ENCODE measurements at places on chromosomes 5 and 9.

DNA sequence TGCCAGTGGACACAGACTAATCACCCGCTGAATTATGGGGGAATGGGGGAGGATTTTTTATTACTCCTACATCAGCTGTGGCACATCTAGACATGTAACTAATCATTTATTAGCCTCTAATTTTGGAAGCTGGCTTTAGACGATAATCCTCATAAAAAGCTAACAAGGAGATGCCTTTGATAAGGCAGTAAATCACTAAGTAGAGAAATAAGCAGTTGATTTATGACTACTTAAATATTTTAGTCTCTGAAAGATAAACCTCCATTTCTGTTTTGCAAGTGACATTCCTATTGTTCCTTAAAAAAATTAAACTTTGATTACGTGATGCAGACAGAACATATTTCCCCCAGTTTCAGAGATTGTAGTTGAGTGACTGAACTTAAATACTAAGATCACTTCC lies 206.4 kb upstream of the CDKN2B start:
- no peak for DNase-seq

- DNase-seq, result no peak
Measured at GRCh38 chr5:55450050-55450765, 84.6 kb downstream of the PLPP1 start.

- DNase-seq, result no peak
Measured at GRCh38 chr5:43063721-43064171, 23.6 kb upstream of the ANXA2R start.

GRCh38 chr5:91189480-91190313 lies 193.4 kb downstream of the ARRDC3 start:
- DNase-seq, result no peak

GRCh38 chr9:87554171-87554910 lies 56.7 kb downstream of the DAPK1 start:
- no peak for DNase-seq

- DNase-seq, result no peak
Measured at GRCh38 chr9:121353241-121354061, 16.6 kb downstream of the STOM start.

- peak; percentile 9 for DNase-seq
Measured at GRCh38 chr9:4923580-4924544, 61.2 kb upstream of the JAK2 start.

DNA sequence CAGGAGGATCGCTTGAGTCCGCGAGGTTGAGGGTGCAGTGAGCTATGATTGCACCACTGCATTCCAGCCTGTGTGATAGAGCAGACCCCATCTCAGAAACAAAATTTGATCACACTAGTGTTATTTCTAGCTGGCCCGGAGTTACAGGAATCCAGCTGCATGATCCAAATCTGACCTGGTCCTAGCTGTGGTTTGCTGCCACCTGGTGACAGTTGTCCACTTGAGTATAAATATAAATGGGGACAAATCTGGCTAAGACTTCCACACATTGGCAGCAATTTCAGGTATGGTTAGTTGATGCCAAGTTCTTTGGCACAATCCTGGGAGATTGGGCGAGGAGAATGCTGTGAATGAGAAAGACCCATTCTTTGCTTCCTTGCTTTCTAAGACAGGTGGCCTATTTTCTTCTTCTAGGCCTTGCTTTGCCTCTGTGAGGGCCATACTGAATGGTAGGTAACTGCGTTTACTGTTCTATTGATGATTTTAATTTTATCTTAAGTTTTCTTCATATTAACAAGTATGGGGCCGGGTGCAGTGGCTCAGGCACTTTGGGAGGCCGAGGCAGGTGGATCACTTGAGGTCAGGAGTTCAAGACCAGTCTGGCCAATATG lies 35.4 kb downstream of the UBE2R2 start:
- DNase-seq, result peak; percentile 48

DNA sequence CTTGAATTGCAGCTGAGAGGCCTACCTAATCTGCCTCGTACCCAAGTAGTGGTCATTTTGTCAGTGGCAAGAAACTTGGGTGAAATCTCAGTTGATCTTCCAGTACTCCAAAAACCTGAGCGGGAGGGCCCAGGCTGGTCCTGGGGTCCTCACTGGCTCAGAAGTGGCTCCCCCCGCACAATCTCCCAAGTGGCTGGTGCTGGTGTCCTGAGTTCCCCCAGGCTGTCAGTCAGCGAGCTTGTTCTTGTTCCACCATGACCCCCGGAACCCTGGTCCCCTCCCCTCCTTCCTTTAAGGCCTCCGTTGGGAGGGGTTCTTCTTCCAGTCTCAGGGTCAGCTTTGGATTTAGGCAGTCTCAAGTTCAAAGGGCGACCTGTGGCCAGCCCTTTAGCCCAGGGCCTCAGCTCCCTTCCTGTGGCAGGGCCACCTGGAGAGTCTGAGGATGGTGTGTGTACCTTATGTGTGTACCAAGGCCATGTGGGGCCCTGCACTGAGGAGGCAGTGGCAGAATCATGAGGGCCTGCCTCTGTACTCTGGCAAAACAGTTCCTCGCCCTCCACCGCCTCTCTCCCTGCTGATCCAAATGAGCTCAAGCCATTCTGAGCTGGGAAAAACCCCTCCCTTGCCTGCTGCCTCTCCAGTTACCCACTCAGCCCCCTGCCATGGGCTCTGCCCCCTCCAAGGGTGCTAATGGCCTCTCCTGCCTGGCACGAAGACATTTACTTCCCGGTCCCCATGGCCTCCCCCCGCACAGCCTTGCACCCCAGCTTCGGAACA lies 4.5 kb upstream of the DBN1 start:
- no peak for DNase-seq

DNA sequence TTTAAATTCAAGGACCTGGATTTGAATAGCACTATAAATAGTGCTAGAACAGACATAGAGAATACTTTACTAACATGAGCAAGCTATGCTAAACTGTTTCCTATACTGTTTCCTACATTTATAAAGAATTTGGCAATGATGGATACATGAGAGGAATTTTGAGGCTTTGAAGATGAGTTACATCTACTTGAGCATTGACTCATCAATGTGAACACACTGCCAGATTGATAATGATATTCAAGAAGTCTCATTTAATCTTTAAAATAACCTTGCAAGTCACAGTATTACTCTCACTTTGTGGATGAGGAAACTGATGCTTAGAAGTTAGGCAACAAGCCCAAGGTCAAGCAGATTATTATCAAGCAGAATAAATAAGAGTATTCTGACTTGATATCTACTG lies 281.9 kb downstream of the DNAH5 start:
- no peak for DNase-seq

- DNase-seq, result no peak
Measured at GRCh38 chr9:84438391-84438790, 97.8 kb upstream of the SLC28A3 start.

DNA sequence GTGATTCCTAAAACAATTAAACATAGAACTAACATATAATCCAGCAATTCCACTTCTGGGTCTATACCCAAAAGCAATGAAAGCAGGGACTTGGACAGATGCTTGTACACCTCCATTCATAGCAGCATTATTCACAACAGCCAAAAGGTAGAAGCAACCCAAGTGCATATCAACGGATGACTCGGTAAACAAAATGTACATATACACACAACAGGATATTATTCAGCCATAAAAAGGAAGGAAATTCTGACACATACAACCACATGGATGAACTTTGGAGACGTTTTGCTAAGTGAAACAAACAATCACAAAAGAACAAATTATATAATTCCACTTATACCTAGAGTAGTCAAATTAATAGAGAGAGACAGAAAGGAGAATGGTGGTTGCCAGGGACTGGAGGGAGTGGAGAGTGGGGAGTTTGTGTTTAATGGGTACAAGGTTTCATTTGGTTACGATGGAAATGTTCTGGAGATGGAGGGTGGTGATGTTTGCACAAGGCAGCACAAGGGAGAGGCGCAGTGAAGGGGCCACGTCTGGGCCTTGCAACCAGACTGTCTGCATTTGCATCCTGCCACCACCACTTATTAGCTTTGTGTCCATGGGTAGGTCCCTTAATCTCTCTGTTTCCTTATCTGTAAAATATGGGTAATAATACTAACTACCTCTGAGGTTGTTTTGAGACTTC lies 36.3 kb upstream of the RLN1 start:
- no peak for DNase-seq

- DNase-seq, result no peak
Measured at GRCh38 chr5:57650360-57651069, 167.9 kb upstream of the ACTBL2 start.

GRCh38 chr9:125438506-125439433 lies 177.1 kb downstream of the GAPVD1 start:
- DNase-seq, result no peak

GRCh38 chr9:97359147-97359546 lies 51.7 kb downstream of the CCDC180 start:
- no peak for DNase-seq

DNA sequence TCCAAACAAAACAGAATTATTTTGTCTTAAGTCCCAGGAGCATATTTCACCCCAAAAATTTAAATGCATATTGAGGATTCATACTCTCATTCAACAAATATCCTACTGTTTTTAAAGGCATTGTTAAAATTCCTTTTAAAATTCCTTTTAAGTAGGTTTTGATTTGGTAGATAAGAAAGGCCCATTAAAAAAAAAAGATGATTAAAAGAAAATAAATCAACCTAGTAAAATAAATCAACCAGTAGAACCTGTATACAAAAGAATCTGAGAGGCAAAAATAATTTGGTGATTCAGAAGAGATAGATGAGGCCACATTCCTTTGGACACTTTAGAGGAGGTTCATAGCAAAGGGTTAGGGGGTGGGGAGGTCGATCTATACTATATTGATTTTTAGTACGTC lies 585.3 kb upstream of the TLE4 start:
- DNase-seq, result no peak

GRCh38 chr5:120479066-120479465 lies 15.0 kb downstream of the PRR16 start:
- DNase-seq, result no peak

DNA sequence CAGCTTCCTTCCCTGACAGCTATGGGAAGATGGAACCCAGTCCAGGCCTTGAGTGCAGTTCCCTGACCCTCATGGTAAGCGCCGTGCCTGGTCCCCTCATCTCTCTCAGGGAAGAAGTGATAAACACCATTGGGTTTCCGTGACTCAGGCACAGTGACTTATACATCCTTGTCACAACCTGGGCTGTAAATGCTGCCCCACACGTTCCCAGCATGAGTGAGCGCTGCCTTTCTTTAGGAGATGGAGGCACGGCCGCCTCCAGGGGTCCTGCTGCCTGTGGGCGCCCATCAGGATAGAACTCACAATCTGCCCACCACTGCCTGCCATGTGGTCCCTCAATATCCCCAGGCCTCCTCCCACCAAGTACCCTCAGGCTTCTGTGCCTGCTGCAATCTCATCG lies 8.3 kb upstream of the NKD2 start:
- no peak for DNase-seq

- DNase-seq, result no peak
Measured at GRCh38 chr9:92468206-92468605, 14.1 kb downstream of the ASPN start.

GRCh38 chr5:123813937-123814624 lies 302.1 kb downstream of the CSNK1G3 start:
- no peak for DNase-seq

GRCh38 chr9:23598994-23599393 lies 227.0 kb downstream of the ELAVL2 start:
- no peak for DNase-seq

DNA sequence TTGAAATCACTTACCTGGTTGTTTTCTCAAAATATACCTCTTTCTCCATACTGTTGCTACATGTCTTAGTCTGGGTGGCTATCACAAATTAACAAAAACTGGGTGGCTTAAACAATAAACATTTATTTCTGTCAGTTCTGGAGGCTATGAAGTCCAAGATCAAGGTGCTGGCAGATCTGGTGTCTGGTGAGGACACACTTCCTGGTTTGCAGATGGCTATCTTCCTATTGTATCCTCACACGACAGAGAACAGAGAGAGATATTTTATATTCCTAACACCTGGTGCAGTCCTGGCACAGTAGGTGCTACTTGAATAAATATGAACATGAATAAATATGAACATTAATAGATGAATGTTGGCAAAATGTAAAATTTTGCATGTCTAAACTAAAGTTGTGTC lies 164.3 kb upstream of the ACOT12 start:
- DNase-seq, result no peak

- no peak for DNase-seq
Measured at GRCh38 chr9:137965177-137965795, 87.7 kb downstream of the CACNA1B start.

DNA sequence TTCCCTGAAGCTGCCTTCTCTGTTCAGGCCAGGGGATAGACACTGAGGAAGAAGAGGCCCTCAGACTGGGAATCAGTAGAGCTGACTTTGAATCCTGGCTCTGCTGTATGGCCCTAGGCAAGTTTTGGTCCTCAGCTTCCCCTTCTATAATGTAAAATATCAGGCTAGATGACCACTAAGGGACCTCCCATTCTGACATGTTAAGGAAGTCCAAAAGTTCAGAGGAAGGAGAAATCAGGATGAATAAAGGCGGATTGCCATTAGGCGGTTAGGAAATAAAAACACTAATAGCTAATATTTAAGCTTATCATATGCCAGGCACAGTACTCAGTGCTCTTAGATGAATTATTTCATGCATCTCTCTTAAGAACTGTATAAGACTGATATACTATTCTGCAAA lies 8.9 kb upstream of the TNIP1 start:
- no peak for DNase-seq

GRCh38 chr5:157252711-157253465 lies 13.0 kb upstream of the CYFIP2 start:
- no peak for DNase-seq

GRCh38 chr5:156951359-156951758 lies 11.7 kb downstream of the TIMD4 start:
- DNase-seq, result no peak

- no peak for DNase-seq
Measured at GRCh38 chr5:148923023-148923422, 96.6 kb downstream of the ADRB2 start.

- DNase-seq, result no peak
Measured at GRCh38 chr5:62431735-62432620, 19.4 kb downstream of the IPO11 start.

GRCh38 chr5:134594336-134594735 lies 38.3 kb downstream of the SAR1B start:
- no peak for DNase-seq

GRCh38 chr5:176609724-176610434 lies at the start of gene GPRIN1:
TSS of gene GPRIN1 (minus strand) at chr5:176610156. CDS start at chr5:176599834, 10,322 bp downstream.
- DNase-seq, result peak; percentile 17

DNA sequence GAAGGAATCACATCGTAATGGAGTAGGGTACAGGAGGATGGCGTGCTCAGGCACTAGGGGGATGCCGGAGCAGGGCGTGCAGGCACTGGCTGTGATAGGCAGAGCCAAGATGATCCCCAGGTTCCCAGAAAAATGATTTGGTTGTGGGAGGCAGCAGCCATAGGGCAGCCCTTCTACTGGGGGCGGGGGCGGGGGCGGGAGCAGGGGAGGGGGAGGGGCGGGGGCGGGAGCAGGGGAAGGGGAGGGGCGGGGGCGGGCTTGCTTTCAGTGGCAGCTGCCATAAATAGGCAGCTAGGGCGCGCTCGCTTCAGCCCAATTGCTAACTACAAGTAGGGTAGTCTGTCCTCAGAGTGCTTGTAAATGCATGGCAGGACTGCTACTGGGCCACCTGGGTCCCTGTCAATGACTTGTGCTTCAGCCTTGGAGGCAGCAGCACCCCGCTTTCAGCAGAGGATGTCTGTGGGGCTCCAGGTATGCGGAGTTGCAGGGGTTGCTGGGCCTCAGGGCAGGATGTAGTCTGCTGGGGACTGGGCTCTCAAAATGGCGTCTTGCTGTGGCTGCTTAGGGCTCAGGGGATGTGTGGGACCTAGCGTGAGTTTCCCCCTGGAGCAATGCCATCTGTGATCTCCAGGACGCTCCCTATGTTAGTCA lies 354.3 kb downstream of the RAB3C start:
- no peak for DNase-seq

Data from stimulated activated CD4-positive, alpha-beta T cell treated with anti-CD3 and anti-CD28 coated beads, Interleukin-2, amount 100 ng/mL, for 4 hours (primary cell).